ENCODE measurements at places on chromosomes 1 and 21.

DNA sequence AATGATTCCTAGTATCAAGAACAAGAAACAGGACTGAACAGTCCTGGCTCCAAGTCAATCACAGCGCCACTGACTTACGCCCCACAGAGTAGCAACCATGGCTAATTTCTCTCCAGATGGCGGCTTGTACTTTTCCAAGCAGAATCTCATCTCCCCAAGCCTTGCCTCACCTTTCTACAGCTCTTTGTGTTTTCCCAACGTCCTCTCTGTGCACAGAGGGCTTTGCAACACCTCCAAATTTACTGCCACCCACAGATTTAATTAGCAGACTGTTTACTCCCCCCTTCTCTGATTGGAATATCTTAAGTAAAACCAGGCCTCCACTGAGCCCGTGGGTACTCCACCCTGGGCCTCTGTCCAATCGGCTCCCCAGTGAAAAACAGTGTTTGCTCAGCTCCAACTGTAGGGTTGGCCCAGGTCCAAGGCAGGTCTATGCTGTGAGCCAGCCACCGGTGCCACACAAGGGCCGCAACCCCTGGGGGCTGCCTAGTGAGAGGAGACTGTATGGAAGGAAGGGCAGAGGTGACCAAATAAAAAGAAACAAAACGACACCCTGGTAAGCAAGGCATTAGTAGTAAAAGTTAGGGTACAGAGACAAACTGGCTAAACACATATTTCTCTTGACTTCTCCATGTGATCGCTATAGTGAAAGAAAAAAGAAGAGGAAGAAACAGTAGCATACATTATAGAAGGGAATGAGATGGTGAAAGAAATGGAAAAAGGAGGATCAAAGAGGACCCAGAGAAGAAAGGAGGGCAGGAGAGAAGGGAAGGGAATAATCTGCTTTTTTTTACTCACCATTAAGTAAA is 128.4 kb upstream of the SOD1 start:
- peak; percentile 62 for DNase-seq

DNA sequence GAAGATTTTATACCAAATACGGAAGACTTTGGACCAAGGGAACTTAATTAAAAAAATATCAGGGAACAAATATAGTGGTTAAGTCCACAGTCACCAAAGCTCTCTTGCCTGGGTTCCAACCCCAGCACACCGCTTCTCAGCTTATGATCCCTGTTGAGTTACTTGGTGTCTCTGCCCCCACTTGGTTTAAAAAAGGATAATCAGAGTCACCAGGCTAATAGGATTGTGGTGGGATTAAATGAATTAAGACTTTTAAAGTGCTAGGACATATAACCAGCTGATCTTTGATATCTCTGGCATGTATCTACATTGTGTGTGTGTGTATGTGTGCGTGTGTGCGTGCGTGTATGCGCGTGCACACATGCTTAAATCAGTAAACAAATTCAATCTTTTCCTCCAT is 474.7 kb upstream of the DAB1 start:
- DNase-seq: no peak

GRCh38 chr1:56297208-56297607 is 282.2 kb downstream of the PLPP3 start:
- no peak for DNase-seq

DNA sequence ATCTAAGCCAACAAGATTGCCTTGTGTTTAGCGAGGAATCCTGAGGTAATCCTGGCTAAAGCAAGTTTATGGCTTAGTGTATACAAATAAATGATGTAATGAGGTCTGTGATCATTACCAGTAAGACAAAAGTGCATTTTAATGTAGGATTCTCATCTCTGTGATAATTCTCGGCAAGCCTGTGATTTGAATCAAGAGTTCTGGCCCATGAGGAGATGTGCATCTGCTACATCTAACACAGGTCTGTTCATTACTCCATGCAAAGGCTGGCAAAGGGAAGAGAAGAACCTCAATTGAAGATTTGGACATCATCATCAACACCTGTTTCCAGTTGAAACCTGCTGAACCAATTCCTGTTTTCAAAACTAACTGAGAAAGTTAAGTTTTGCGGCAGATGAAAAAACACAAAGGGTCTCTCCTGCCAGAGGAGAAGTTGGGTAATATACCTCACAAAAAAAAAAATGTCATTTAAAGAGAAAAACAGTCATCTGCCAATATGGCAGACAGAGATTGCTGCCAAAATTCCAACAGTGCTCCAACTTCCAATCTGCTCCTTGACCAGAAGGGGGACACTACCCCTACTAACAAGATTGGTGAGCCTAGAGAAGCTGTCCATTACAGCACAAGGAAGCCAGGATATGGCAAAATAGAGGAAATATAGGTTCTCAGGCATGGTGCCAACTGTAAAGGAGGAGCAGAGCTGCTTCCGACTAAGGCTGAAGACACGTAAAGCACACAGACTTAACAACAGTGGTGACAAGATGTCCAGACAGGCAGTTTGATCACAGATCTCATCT is 453.7 kb downstream of the TTLL7 start:
- no peak for DNase-seq

GRCh38 chr1:16204634-16205333 is 7.7 kb downstream of the ARHGEF19 start:
- no peak for DNase-seq

DNA sequence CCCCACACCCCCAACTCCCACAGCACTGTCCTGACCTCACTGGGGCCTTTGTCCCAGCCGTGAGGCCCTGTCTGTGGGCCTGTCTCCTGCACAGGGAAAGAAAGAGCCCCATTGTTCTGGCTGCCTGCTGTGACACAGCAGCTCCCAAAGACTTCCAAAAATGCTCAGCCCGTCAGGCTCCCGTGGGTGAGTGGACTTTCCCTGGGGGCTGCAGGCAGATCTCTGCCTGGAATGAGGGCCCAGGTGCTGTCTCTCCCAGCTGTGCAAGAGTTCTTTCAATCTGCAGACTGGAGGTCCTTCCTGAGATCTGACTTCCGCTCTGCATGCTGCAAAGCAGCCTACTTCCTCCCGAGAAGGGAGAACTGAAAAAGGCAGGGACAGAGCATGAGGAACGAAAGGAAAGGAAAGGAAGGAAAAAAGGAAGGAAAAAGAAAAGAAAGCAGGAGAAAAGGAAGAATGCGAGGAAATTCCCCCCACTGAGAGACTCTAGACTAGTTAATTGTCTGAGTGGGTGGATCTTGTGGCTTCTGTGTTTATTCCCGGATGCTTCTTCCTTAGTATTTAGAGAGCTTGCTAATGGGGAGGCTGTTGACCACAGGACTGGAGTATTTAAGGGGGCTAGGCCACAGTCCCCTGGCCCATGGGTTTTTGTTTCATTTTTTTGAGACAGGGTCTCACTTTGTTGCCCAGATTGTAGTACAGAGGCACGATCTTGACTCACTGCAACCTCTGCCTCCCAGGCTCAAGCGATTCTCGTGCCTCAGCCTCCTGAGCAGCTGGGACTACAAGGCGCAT is 15.0 kb downstream of the NES start:
- DNase-seq: no peak

DNA sequence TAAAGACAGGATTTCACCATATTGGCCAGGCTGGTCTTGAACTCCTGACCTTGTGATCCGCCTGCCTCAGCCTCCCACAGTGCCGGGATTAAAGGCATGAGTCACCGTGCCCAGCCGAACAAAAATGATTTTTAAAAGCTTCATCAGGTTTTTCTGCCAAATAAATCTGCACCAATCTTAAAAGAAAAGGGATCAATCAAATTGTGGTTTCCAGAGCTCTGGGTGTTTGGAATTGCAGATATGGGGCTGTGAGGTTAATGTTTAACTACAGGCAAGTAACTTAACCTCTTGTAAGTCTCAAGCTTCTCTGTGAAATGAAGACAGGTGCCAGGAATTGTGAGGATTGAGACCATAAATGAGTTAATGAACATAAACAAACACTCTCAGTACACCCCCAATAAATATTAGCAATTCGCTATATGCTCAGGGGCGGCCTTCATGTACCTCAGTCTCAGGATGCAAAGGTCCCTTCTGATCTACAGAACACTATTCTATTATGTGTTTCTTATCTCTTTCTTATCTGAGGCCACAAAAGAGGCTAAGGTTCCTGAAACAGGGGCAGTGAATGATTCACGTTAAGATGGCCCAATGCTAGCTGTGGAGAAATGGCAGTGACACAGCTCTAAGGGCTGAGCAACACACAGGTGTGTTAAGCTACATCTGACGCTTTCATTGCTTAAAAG is 7.1 kb upstream of the GNPAT start:
- no peak for DNase-seq

GRCh38 chr1:73930293-73930692 is 267.7 kb downstream of the LRRIQ3 start:
- DNase-seq: no peak

GRCh38 chr1:193537266-193538002 is 351.0 kb upstream of the B3GALT2 start:
- DNase-seq: no peak

DNA sequence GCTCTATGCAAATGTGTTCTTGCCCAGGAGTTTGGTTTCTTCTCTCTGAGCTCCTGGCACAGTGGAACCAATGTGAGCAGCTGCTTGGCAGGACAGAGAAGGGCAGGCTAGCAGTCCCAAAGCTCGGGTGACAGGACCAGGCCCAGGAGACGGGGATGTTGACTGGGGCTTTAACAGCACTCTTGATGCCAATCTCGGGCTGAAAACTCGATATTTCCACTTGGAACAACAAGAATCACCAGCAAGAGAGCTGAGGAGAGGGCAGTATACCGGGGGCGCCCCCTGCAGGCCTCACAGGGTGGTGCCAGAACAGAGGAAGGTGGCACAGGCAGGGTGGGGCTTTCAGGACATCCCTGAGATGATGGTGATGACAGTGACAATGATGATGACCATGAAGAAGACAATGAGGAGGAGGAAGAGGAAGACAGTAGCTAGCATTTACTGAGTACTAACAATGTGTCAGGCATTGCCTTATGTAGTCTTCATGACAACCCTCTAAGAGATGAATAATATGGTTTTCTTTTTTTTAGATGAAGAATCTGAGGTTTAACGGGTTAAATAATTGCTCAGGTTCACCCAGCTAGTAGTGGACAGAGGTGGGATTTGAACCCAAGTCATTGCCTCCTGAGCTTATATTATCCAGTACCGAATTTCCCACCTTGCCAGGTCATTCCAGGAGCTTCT is 2.7 kb upstream of the KCNJ9 start:
- no peak for DNase-seq

GRCh38 chr1:56627019-56627635 is 18.0 kb upstream of the PRKAA2 start:
- DNase-seq: no peak

DNA sequence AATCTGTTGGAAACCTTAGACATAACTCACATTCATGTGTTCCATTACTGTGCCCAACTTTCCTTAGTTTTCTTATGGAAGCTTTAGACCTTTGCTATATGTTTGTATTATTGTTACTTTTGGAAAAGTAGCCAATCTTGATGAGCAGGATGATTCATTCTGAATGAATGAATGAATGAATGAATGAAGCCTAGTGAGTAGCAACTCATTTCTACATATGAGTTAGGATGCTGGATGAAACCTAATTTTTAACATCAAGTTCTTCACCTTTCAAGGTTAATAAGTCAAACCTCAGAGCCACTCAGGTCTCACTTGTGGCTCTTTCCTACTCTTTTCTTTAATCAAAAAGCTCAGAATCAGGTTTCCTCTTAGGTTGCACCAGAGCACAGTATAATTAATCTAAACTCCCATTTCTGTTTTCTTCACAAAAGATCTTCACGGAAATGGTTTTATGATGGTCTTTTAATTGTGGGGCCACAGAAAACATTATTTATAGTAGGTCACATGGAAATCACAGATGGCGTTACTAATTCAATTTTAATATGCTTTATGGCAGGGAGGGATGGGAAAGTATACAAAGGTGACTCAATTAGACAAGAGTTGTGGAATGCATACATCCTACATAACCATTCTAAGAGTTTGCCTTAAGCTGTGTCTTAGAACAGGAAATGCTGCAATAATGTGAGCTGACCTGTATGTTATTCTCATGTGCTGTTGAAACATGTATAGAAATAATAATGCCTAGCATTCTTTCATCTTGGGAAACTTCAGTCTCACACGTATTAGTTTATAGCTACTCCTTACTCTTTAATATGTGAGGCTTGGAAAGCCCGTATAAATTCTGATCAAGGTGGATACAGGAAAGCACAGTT is 4.5 kb upstream of the DDX59 start:
- DNase-seq: peak; percentile 68

GRCh38 chr1:88980870-88981269 is 11.6 kb downstream of the KYAT3 start:
- no peak for DNase-seq

- DNase-seq: no peak
Observed at GRCh38 chr1:160374306-160375110, 7.6 kb downstream of the NHLH1 start.

GRCh38 chr1:117754061-117754969 is 148.5 kb downstream of the TENT5C start:
- peak; percentile 71 for DNase-seq

DNA sequence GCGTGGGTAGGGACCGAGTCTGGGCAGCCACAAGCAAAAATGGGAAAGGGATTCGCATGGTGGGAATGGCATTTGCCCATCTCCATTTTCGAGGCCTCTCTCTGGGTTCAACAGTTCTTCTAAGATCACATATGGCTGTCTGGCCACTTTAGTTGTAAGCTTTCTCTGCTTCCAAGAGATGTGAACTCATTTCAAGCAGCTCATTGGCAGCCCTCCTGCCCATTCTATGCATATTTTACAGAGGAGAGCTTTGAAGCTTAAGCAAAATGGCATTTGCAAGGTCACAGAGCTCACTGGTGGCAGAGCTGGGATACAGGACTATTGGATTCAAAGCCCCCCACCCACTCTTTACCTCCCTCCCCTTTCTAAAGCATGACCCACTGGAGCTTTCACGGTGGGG is 93.7 kb downstream of the HHIPL2 start:
- peak; percentile 63 for DNase-seq

GRCh38 chr1:210321552-210321951 is 7.2 kb upstream of the HHAT start:
- DNase-seq: peak; percentile 56

GRCh38 chr21:45630876-45631275 is 12.6 kb upstream of the PCBP3 start:
- DNase-seq: no peak

DNA sequence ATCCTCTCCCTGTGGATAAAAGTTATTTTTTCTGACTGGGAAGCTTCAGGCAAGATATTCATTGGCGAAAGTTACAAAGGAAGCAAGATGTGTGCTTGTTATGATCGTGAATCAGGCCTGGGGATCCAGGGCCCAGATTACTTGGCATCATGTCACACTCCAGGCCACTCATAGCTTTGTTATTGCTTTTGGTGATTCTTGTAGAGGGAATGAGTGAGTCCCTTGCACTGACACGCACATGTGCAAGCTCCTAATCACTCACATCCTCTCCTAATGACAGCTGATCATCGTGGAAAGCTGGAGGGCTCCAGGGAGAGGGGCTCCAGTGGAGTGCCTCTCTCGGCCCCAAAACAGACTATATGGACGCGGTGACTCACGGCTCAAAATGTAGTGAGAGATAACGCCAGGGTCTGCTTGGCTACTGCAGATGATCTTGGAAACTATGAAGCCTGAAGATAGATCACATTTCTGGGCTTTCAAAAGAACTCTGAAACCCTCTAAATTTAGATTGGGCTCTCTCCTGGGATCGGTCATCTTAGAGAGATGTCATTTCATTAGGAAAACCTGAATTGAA is 481.1 kb upstream of the USP24 start:
- DNase-seq: peak; percentile 75
